BE2C (cell line): ENCODE measurements at places on chromosomes 6 and 20.
A peak's percentile ranks its signal among the peaks of the same experiment; 100 is the strongest.

DNA sequence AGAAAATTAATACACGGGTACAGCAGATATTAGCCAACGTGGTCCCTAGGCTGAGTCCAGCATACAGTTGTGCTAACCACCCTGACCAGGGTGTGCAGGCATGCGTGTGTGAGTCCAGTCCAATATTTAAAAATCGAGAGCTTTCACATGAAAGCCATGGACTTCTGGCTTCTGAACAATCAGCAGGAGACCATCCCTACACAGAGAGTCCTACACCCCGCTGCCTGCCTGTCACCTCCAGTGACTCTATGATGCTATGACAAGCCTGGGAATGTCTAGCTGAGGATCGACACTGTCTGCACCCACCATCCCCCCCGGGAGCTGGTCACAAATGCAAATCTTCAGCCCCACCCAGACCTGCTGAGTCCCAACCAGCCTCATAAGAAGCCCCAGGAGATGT is 7.9 kb downstream of the ACSS1 start:
- no peak for DNase-seq

DNA sequence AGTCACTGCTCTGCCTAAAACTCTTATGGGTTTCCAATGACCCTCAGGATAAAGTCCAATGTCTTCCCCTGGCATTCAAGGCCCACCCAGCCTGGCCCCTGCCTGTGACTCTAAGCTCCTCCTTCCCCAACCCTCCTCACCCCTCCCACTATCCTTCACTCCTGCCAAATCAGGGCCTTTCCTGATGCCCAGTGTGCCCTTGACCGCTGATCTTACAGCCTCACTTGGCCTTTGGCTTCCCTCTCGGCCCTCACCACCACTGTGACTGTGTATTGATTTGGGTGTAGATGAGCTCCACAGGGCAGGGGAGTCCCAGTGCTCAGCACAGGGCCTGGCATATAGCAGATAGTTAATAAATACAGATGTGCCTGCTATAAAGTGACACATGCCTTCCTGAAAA is 115.7 kb downstream of the TOX2 start:
- DNase-seq, result no peak

GRCh38 chr20:33262658-33263065 is 20.4 kb upstream of the BPIFB1 start:
- peak; percentile 70 for DNase-seq

GRCh38 chr6:112439432-112439831 is 92.3 kb downstream of the RFPL4B start:
- no peak for DNase-seq

- DNase-seq, result no peak
Measured at GRCh38 chr6:20481281-20481680, 53.0 kb upstream of the CDKAL1 start.

DNA sequence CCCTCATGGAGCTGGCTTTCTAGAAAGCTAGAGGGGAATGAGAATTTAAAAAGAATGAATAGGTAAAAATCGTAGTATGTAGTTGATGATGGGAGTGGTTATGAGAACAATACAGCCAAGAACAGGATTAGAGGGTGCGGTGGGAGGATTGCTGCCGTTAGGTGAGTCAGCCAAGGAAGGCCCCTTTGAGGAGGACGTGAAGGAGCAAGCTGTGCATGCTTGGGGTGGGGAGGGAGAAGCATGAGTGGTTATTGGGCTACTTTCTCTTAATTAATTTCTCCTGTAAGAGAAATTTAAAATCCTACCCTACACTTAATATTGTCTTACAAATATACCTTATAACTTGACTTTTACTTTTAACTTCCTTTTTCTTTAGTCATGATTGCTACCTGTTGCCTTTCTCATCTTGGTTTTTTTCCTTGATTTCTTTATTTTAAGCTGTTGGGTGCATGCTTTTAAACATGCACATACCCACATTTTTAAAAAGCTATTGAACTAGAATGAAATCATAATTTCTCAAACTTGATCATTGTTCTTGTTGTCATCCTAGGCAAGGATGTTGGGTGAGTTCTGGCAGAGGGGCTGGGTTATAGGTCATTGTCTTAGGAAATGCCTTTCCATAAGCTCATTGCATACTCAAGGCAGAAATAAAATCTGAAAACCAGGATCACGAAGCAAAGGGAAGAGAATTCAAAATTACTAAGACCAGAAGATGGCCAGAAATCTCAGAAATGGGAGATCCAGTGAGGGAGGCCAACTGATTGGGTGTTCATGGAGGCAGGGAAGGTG is 114.5 kb downstream of the TCP11 start:
- no peak for DNase-seq

- DNase-seq, result no peak
Measured at GRCh38 chr6:162940426-162940825, 212.7 kb downstream of the PACRG start.

DNA sequence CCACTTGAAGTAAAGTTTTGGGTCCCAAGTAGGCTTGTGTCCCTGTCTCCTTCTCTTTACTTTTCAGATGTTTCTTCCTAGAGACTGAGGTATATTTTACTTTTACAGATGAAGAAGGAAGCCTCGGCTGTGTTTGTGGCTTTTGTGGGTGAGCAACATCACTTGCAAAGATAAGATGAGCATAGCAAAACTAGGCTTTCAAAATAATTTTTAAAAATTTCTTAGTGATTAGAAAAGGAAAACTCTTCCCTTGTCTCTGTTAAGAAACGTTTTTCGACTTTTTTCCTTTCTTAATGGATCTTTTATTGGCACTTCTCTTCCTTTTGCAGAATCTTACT is 7.6 kb downstream of the PTPN1 start:
- DNase-seq, result no peak

DNA sequence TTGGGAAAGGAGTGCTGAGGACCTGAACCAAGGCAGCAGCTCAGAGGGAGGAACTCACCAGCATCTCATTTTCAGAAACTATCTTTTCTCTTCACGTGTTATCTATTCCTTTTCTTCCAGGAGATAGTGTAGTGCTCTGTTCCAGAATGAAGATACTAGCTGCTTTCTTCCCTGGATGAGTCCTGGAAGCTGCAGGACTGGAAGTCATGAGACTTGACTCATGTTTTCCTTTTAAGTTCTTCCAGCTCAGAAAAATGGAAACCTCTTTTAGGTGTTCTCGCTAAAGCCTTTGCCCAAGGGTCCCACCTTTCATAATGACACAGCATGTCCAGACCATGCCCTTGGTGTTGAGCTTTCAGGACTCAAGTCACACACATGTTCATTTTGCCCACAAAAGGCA is 106.7 kb downstream of the UNC5CL start:
- no peak for DNase-seq

- no peak for DNase-seq
Measured at GRCh38 chr20:36959242-36959641, 7.7 kb upstream of the SAMHD1 start.

DNA sequence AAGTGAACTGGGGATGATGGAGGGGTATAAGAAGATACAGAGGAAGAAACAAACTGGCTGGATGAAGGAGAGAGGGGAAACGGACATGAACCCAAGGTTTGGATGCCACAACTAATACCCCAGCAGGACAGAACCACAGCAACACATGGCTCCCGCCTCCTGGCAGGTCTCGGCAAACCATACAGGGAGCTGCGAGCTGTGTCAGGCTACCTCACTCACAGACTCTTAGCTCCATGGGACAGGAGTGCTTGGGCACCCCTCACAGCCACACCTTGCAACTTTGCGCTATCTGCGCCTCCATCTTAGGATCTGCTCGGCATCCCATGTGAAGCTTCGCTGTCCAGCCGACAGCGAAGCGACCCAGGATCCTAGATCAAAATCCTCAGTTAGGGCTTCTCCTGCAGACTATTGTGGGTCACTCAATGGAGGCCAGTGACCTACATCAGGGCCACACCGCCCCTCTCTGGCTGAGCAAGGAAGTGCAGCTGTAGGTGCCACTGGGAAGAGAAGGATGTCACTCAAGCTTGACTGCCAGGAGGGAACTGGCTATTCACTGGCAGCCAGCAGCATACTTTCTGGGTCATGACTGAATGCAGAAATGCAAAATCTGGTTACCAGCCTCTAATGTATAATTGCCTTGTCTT is 174.4 kb upstream of the RIN2 start:
- peak; percentile 72 for DNase-seq

DNA sequence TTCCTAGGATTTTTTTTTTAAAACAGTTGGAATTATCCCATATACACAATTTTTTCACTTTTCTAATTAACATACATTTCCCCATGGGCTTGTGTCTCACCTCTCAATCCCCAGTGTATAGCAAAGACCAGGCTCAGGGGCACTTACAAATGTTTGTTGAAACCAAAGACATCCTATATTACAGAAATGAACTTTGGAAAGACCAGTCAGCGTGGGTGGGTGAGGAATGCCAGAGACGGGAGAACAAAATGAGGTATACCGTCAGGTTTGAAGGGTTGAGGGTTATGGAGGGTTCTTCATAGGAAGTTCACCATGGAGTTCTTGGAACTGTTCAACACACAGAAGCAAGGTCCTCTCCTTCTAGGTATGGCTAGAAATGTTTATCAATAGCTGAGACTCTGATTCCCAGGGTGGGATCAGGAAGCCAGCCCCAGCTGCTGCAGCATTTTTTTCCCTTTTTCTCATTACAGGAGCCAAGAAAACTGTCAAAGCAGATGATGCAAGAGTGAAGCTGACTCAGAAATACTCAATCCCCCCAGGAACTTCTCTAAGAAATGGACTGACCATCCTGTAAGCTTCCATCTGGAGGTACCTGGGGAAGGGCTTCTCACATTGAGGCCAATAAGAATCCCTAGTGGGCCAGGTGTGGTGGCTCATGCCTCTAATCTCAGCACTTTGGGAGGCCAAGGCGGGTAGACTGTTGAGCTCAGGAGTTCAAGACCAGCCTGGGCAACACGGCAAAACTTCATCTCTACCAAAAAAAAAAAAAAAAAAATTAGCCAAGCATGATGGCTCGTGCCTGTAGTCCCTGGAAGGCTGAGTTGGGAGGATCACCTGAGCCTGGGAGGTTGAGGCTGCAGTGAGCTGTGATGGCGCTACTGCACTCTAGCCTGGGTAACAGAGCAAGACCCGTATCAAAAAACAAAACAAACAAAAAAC is 15.9 kb upstream of the TBC1D20 start:
- DNase-seq, result no peak

DNA sequence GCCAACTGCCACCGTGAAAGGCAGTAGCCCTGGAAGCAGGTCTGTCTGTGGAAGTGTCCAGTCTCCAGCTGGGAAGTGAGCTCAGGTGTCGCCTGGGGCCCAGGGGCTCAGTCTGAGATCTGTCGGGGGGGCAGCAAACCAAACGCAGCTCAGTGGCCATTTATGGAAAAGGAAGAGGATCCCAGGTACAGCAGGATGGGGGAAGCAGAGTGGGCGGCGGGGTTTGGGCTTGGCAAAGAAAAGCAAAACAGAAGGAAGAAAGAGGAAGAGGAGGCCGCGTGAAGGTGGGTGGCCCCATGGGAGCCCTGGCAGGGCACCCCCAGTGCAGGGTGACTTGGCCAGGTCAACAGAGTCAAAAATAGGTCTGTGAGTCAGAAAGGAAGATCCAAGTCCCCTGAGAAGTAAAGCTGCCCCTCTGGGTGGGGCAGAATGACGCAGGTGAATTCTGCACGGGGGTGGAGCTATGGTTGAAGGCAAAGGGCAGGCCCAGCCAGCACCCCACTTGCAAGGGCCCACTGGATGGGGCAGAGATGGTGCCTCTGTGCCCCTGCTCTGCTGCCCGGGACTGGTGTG is 5.3 kb downstream of the PXDC1 start:
- no peak for DNase-seq

GRCh38 chr6:31396422-31397152 is 6.8 kb upstream of the MICA start:
- DNase-seq, result peak; percentile 75

- no peak for DNase-seq
Measured at GRCh38 chr20:51587145-51587544, 44.6 kb upstream of the NFATC2 start.

- no peak for DNase-seq
Measured at GRCh38 chr20:56451056-56451765, 17.2 kb upstream of the RTF2 start.

GRCh38 chr6:43078691-43079090 is 2.6 kb downstream of the PTK7 start:
- no peak for DNase-seq
